Colonic mucosa (tissue), 4 donors: ENCODE measurements at places on chromosomes 7 and 10. TPM values are rescaled to one million over a fixed set of nuclear protein-coding genes. Genes with fewer than 3 reads are reported as not detected.

DNA sequence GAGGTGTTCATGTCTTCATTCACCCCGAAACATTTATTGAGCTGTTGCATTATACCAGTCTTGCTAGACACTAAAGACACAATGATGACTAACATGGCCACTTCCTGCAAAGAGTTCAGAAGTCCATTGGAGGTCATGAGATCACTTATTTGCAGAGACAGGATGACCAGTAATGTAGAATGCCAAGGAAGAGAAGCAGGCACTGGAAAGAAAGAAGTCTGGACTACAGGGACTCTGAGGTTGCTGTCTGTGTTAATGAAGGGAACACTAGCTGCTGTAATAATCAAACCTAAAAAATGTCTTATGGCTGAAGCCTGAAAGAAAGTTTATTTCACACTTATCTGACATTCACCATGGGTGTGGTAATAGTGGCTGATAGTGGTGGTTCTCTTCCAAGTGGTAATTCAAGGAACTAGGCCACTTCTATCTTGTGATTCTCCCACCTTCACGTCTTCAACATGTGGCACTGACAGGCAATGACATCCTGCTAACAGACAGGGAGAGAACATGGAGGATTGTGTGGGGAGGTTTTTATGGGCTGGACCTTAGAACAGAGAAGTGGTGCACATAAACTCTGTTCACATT lies 89.2 kb upstream of the MKLN1 start:
- no peaks in the 10 kb centered on the region for H3K36me3 ChIP-seq
- no peaks in the 10 kb centered on the region for H3K27me3 ChIP-seq
- H3K4me1 ChIP-seq = no peaks in the 10 kb centered on the region
- H3K4me3 ChIP-seq = no peak overlapping the region
- no peak overlapping the region for H3K27ac ChIP-seq

DNA sequence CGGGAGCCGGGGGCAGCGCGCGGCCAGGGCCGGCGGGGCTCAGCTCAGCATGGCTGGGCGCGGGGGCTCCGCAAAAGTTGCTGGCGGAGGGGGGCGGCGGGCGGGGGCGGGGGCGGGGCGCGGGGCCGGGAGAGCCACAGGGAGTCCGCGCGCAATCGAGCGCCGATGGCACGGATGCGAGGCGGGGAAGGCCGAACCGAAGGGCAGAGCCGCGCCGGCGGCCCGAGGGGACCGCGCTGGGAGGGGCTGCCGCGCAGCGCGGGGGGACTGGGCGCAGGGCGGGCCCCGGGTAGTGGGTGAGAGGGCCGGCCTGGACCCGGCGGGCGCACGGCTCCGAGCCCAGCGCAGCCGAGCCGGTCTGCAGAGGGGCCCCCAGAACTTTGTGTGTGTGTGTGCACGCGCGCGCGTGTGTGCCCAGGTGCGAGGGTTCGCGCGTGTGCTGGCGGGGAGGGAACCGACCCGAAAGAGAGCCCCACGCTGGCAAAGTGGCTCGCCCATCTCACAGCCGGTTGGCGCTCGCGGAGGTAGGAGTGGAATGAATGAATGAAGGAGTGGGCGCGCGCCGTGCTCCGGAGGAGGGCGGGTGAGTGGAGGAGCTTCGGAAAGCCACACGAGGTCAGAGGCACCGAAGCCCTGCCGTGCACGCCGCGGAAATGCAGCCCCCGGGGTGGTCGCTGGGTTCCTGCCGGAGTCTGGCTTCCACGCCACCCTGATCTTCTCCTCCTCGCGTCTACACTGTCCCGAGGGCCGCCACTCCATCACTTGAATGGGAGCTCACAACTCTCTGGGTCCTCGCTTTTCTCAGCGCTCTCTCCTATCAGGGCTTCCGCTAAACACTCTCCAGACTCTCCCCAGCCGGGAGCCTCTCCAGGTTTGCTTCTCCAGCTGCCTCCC lies at the start of gene HIPK2:
TSS of gene HIPK2 (minus strand) at position 51 of the 894 bp plus-strand sequence. CDS start 375 bp downstream, outside the sequence.
- H3K36me3 ChIP-seq = no peaks in the 10 kb centered on the region
- H3K27ac ChIP-seq = peak within 1 kb of the TSS; percentile 60
- peak within 1 kb of the TSS; percentile 88 for H3K4me3 ChIP-seq
- peak; percentile 77 for DNase-seq

RNF148 gene
- total RNA-seq = 0.57 TPM

GRCh38 chr7:2163600-2164555 lies 68.9 kb downstream of the MAD1L1 start:
- no peak for DNase-seq
- H3K4me3 ChIP-seq = no peak overlapping the region
- H3K27ac ChIP-seq = no peak overlapping the region
- no peaks in the 10 kb centered on the region for H3K27me3 ChIP-seq
- H3K4me1 ChIP-seq = no peaks in the 10 kb centered on the region
- H3K36me3 ChIP-seq = no peaks in the 10 kb centered on the region

WNT8B gene
- total RNA-seq = not detected

DNA sequence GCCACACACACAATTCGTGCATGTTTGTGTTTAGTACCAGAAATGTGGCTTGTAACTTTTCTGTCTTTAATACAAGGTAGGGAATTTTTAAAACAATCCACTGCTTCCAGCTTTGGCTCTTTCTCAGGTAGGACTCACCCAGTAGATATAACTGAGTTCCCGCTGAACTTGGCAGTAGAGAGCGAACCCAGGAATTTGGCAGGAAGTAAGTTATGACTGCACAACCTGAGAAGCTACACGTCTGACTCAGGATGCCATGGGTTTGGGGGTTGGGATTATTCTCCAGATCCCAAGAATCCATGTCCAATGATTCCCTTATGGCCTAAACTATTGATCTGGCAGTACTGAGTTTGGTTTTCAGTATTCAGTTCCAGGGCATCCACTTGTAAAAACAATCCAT lies 499.7 kb downstream of the CALN1 start:
- H3K27ac ChIP-seq = no peak overlapping the region
- no peak overlapping the region for H3K4me3 ChIP-seq
- no peaks in the 10 kb centered on the region for H3K4me1 ChIP-seq
- no peaks in the 10 kb centered on the region for H3K27me3 ChIP-seq
- no peak for DNase-seq

GRCh38 chr7:91293136-91293535 lies 28.9 kb downstream of the FZD1 start:
- no peak for DNase-seq
- no peaks in the 10 kb centered on the region for H3K4me1 ChIP-seq
- H3K36me3 ChIP-seq = no peaks in the 10 kb centered on the region
- H3K27me3 ChIP-seq = no peaks in the 10 kb centered on the region

DNA sequence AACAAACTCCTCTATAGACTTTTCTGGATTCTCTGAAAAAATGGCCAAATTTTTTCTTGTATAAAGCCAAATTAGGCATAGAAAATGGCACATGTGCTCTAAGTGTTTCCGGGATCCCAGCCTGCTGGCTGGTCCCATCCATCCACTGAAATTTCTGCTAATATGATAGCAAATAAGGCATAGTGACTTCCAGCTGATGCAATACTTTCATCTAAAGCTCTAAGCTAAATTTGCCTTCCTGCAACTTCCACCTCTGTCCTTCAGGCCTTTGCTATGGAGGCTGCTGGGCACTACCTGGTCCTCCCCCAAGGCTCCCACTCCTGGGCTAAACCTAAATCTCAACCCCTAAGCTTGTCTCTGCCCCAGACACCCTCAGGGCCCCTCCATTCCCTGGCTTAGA lies 20.5 kb downstream of the MYH16 start:
- no peaks in the 10 kb centered on the region for H3K36me3 ChIP-seq
- DNase-seq = no peak
- no peaks in the 10 kb centered on the region for H3K27me3 ChIP-seq
- no peak overlapping the region for H3K27ac ChIP-seq
- H3K4me1 ChIP-seq = no peaks in the 10 kb centered on the region

CACNB2 gene
- 9.8 TPM for total RNA-seq

DNA sequence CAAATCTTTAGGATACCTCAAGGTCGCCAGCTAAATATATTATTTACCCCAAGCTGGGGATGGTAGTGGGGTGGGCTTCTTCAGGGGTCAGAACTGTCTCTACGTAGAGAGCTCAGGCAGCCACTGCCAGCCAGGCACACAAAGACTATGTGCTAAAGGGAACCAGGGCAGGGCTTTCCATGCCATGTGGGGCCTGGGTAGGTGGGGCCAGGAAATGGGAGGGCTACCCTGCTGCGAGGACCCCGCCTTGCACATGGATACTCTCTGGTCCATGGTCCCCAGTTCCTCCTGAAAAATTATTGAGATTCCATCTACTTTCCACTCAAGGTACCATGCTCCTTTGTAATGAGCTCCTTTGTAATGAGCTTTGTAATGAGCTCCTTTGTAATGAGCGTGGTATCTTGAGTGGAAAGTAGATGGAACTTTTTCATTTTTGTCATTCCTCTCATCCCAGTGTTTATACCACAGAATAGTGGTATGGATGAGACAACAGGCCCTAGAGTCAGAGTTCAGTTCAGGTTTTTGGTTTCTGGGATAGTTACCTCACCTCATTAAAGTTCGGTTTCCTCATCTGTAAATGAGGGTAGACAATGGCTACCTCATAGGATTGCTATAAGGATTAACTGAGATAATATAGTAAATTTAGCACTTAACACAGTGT lies 5.8 kb downstream of the SYNPO2L start:
- H3K4me1 ChIP-seq = peaks cover 4% of the 10 kb centered on the region
- DNase-seq = no peak
- H3K4me3 ChIP-seq = no peak overlapping the region
- no peaks in the 10 kb centered on the region for H3K36me3 ChIP-seq

CRYGN gene
- total RNA-seq = not detected

- H3K27ac ChIP-seq = no peak overlapping the region
- DNase-seq = no peak
- no peaks in the 10 kb centered on the region for H3K27me3 ChIP-seq
- H3K36me3 ChIP-seq = no peaks in the 10 kb centered on the region
- no peak overlapping the region for H3K4me3 ChIP-seq
These were observed 30.3 kb downstream of the HACD1 start for GRCh38 chr10:17586821-17587234.

LDB3 gene
- 4.7 TPM for total RNA-seq

- H3K27ac ChIP-seq = no peak overlapping the region
- no peaks in the 10 kb centered on the region for H3K36me3 ChIP-seq
- no peaks in the 10 kb centered on the region for H3K27me3 ChIP-seq
- H3K4me1 ChIP-seq = no peaks in the 10 kb centered on the region
These were observed 25.1 kb downstream of the ZNF467 start for GRCh38 chr7:149748076-149748874.

ADAMTS14 gene
- total RNA-seq = 0.93 TPM

- no peak for DNase-seq
- no peak overlapping the region for H3K4me3 ChIP-seq
- H3K27me3 ChIP-seq = no peaks in the 10 kb centered on the region
- H3K36me3 ChIP-seq = no peaks in the 10 kb centered on the region
These were observed 362.3 kb upstream of the MTPN start for GRCh38 chr7:136339464-136339863.

CALHM3 gene
- total RNA-seq = not detected

DNA sequence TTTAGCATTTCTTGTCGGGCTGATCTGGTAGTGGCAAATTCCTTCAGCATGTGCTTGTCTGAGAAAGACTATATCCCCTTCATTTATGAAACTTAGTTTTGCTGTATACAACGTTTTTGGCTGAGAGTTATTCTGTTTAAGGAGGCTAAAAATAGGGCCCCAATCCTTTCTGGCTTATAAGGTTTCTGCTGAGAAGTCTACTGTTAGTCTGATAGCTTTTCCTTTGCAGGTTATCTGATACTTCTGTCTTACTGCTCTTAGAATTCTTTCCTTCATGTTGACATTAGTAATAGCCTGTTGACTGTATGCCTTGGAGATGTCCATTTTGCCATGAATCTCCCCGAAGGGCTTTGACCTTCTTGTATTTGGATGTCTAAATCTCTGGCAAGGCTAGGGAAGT lies 9.9 kb downstream of the CASP7 start:
- no peak overlapping the region for H3K27ac ChIP-seq
- H3K4me3 ChIP-seq = no peak overlapping the region
- H3K36me3 ChIP-seq = peaks cover 12% of the 10 kb centered on the region
- DNase-seq = no peak
- H3K27me3 ChIP-seq = no peaks in the 10 kb centered on the region

DNA sequence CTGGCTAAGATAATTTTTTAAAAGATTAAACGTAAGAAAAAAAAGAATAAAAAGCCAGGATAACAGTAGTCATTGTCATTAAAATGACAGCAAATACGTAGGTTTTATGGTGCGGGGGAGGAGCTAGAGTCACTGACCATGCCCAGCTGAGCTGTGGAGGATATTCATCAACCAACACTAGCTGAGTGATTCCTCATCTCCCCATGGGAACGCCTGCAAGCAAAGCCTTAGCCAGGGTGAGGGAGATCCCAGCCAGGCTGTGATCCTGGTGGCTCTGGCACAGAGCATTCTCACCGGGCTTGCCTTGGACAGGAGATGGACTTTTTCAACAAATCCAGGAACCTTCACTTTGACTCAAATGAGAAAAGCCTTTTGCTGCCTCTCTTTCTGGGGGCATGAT lies 94.2 kb downstream of the HIP1 start:
- H3K4me3 ChIP-seq = no peak overlapping the region
- no peaks in the 10 kb centered on the region for H3K36me3 ChIP-seq
- H3K27ac ChIP-seq = no peak overlapping the region
- H3K27me3 ChIP-seq = no peaks in the 10 kb centered on the region
